Activated T-helper 1 cell treated with anti-CD3 and anti-CD28 coated beads, Interleukin-12 subunit alpha, Interleukin-12 subunit beta, Interleukin-2, Interleukin-4 antibody, amounts not matched to agents 30 ng/mL and 10 ng/mL and 1 ng/mL, durations not matched to agents 14 hours and 24 hours and 36 hours (primary cell): ENCODE measurements at places on chromosomes 6 and 20. TPM values are rescaled to one million over a fixed set of nuclear protein-coding genes. Genes with fewer than 3 reads are reported as not detected.

Gene MRPL14
- 62.6 and 68.6 TPM in 2 replicates for total RNA-seq

DNA sequence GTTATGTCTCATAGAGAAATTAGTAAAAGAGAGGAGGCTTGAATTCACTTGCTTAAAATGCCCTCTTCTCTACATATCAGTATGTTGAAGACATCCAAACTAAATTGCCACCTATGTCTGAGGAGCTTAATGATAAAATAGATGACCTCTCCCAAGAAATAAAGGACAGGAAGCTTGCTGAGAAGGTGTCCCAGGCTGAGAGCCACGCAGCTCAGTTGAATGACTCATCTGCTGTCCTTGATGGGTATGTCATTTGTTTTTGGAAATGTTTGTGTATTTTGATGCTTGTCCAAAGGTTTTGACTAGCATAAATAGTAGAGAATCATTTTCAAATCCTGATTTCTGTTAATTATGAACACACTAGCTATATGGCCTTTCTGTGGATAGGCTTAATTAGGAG, 307.7 kb downstream of the ARHGAP18 start:
- DNase-seq, result no peak

DNA sequence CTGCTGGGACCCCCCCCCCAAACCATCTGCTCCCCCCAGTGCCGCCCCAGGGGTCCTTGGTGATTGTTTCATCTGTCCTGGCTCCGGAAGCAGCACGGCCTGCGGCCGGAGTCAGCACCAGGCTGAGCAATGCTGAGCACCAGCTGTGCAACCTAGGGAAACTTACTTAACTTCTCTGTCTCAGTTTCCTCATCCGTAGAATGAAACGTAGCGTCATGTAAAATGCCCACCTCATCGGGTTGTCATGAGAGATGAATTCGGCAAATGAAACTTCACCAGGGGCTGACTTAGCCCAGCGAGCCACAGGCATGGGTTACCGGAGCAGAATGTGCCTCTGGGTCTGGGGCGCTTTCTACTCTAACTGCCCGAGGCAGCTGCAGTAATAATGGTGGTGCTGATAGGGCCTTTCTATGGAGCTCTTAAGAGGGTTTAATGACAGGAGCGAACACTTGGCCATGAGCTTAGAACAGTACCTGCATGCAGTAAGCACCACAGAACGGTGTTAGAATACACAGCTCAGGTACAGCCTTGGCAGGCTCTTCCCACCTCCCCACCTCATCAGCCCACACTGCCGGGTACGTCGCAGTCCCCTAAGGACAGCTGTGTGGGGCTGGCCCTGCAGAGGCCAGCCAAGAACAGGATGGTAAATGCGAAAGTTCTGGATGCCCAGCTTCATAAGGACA, 1.7 kb downstream of the THBS2 start:
- DNase-seq, result no peak

DNA sequence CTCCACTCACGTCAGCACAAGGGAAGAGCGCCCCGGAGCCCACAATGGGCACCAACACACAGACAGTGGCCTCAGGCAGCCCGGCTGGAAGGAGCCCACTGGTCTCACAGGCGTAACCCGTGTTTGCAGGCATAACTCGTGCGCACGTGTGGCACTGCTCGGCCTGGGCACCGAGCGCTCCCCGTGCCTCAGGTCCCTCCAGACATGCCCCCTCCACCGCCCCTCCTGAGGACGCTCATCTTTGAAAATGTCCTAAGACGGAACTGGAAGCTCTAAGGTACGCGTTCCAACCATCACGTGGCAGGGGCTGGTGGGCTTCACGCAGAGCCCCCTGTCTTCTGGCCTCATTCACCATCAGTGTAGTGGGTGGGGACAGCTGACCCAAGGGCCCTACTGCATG, 44.6 kb downstream of the SSR1 start:
- DNase-seq, result no peak

GRCh38 chr6:110325197-110325596, 33.0 kb downstream of the METTL24 start:
- no peak for DNase-seq

Gene NT5DC1
- 30.1 and 37.2 TPM in 2 replicates for total RNA-seq

Gene TFAP2C
- not detected in 2 replicates for total RNA-seq

Gene DZANK1
- total RNA-seq, result 1.1 and 1.8 TPM in 2 replicates

Gene MATN4
- 2.0 and 2.1 TPM in 2 replicates for total RNA-seq

Gene NHLRC1
- total RNA-seq, result 0.23 and 0.24 TPM in 2 replicates
